ENCODE measurements at places on chromosomes 2 and 18.

DNA sequence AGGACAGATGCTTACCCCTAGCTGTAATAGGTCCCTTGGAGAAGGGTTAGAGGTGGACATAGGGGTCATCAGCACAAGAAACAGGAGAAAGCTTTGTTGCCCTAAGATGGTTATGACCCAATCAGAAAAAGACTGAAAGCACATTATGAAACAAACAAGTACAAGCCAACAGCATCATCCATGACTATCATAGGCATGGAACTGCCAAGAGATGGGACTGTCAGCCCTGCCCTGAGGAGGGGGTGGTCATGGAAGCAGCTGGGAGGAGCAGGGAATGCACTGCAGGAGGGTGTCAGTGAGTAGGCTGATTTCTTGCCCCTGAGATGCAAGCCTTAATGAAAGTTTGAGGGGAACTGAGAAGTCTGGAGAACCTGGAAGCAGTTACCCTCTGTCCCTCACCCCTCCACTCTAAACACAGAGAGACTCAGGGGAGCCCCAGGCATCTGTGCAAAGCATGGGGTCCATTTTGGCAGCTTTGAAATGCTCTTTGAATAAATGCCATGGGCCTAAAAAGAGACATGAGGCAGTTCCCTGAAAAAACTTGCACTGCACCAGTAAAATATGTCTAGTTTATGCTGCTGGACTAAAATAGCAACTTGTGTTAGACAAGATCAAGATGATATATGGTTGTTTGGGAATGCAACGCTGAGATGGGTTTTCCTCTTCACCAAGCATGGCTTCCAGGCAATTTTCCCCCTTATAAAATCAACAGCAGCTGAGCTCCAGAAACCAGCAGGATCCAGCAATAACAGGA, 122.7 kb upstream of the ZFP36L2 start:
- DNase-seq, result no peak

DNA sequence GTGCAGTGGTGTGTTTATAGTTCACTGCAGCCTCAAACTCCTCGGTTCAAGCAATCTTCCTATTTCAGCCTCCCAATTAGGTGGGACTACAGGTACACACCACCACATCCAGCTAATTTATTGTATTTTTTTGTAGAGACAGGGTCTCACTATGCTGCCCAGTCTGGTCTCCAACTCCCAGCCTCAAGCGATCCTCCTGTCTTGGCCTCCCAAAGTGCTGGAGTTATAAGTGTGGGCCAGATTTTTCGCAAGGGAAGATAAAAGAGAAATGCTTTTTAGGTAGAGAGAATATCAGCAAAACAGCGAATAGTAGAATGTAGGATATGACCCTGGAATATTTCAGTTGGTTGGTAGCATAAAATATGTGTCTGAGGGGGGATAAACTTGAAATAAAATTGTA, 4.3 kb downstream of the DDX1 start:
- no peak for DNase-seq

DNA sequence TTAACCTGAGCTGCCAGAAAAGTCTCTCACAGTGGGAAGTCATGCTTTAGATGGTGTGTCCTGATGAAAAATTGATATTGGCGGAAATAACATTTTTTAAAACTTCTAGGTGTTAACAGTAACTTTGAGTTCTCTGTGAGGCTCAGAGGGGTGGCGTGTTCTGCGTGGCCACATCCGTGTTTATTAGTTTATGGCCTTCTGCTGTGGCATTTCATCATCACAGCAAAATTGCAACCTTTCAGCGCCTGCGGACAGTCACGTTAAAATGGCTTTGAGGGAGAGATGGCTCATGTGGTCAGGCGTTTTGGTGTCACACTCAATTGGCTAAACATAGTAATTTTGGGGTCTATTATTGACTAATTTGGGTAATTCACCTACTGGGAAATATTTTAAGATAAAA, 42.4 kb downstream of the KLHL29 start:
- no peak for DNase-seq

DNA sequence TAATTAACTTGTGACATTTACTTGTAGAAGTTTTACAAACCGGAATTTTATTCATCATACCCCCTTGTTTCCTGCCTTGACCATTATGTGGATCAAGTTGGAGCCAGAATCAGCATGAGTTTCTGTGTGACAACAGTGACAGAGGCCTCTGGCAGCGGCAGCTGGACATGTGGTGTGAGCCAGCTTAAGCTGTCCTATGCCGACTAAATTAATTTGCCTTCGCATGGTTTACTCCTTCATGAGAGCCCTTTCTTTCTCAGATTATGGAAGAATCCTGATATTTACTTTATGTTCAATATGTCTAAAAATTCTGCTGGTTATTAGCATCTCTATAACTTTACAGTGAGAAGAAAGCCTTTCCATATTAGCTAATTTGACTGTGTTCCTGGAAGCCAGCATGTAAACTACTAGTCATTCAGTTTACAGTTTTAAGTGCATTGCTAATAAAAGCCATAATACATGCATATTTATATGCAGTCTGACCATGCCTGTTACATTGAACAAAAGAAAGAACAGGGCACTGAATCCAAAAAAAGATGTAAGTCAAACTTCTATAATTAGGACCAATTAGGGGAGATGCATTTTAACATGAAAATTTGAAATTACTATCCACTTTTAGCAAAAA, 495.8 kb upstream of the ACVR2A start:
- no peak for DNase-seq

DNA sequence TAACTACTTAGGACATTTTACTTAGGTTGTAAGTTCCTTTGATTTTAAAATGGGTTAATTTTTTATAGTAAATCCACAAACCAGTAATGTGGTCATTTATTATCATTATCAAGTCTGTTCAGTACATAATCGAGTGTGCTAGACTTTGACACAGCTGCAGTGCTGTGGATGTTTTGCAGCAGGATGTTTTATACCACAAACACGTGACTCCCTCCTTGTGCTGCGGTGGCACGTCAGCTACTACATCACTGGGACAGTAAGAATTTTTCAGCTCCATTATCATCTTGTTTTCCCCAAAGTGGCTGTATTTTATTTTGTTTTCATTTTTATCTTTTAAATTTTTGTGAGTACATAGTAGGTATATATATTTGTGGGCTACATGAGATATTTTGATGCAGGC, 70.0 kb downstream of the ATP9B start:
- no peak for DNase-seq

Data from neuronal stem cell (in vitro differentiated cells).